ENCODE measurements at places on chromosomes 12 and 14. TPM values are rescaled to one million over a fixed set of nuclear protein-coding genes. Genes with fewer than 3 reads are reported as not detected.

ZFHX2 gene
- 0.28 TPM for total RNA-seq

PAPOLA gene
- 149 TPM for total RNA-seq

EPYC gene
- total RNA-seq, result 0.92 TPM

GRCh38 chr12:16184681-16185080, 92.8 kb downstream of the SLC15A5 start:
- no peaks in the 10 kb centered on the region for H3K36me3 ChIP-seq
- no peak overlapping the region for H3K4me3 ChIP-seq
- H3K27me3 ChIP-seq, result no peaks in the 10 kb centered on the region
- no peak overlapping the region for H3K27ac ChIP-seq
- no peaks in the 10 kb centered on the region for H3K4me1 ChIP-seq

DNA sequence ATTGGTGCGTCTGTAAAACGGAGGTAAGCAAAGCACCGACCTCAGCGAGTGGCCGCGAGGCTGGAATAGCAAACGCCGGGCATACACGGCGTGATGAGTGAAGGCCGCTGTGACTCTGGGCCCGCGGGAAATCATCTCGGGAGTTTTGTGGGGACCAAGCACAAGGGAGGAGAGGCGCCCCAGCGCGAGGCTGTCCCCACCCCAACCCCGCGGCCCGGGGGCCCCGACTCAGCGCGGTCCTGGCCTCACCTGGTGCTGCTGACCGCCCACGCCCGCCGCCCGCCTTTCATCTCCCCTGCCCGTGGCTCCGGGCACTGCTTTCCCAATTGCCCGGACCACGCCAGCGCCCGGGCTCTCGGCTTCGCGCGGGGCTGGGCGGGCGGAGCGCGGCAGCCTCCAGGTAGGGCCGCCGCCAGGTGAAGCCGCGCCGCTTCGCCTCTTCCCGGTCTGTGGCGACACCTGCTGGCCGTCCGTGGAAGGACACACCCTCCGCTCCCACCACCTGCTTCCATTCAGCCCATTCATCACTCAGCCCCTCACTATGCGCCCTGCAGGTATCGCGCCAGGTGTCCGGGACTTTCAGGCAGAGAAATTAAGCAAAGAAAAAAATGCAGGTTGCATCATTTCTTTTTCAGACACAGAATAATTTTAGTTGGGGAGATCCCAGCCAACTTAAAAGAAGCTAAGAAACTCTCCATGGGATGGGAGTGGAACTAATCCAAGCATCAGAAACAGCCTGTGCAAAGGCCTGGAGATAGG, 360.4 kb downstream of the MED13L start:
- H3K36me3 ChIP-seq, result no peaks in the 10 kb centered on the region
- H3K27me3 ChIP-seq, result no peaks in the 10 kb centered on the region
- peak; percentile 87 for DNase-seq
- peak overlapping the region; percentile 18 for H3K4me3 ChIP-seq
- no peaks in the 10 kb centered on the region for H3K4me1 ChIP-seq

DNA sequence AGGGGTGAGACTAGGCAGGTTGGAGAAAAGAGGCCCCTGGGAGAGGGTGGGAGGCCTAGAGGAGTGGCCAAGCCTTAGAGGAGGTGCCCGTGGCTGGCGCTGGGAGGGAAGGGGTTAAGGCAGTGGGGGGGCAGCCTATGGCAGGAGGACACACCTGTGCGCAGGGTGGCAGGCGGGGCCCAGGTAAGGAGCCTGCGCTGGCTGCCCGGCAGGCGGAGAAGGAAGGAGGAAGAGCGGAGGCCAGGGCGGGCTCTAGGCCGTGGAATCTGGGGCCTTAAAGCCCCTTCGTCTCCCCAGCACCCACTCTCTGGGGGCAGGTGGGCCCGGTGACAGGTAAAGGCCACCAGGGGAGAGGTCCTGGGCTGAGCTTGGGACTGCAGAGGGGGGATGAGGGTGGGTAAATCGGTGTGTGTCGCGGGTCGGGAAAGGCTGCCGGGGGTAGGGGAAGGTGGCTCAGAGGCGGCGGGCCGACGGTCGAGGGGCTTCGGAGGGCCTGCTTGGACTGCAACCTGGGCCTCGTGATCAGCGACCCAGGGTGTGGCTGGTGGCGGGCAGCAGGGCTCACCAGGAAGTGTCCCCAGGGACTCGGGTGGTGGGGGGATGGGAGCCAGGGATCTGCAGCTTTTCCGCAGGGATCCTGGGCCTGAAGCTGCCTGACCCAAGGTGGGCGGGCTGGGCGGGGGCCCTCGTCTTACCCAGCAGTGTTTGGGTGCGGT, 7.3 kb downstream of the PHB2 start:
- H3K27me3 ChIP-seq, result no peaks in the 10 kb centered on the region
- peak; percentile 95 for DNase-seq
- H3K36me3 ChIP-seq, result no peaks in the 10 kb centered on the region
- peak overlapping the region; percentile 74 for H3K4me3 ChIP-seq
- peak overlapping the region; percentile 100 for H3K27ac ChIP-seq

DNA sequence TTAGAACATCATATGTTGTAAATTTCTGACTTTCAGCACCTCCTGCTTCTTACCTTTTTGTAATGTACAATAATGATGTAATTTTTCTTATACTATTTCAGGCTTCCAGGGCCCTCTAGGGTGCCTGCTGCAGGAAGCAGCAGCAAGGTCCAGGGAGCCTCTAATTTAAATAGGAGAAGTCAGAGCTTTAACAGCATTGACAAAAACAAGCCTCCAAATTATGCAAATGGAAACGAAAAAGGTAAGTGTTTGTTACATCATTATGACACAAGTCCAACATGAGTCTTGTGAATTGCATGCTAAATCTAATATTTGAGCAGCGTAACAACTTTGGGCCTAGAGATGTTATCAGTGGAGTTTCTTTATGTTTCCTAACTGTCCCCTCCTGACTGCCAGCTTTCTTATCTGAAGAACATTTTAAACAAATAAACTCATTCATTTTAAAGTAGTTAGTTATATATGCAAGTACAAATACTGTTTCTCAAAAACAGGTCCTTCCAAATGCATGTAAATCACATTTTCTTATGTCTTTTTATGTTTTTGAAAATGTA, 167.6 kb downstream of the NAV3 start:
- no peak overlapping the region for H3K27ac ChIP-seq
- DNase-seq, result no peak
- no peaks in the 10 kb centered on the region for H3K36me3 ChIP-seq
- H3K27me3 ChIP-seq, result no peaks in the 10 kb centered on the region
- H3K4me3 ChIP-seq, result no peak overlapping the region
- H3K4me1 ChIP-seq, result no peaks in the 10 kb centered on the region

- no peaks in the 10 kb centered on the region for H3K27me3 ChIP-seq
- no peak overlapping the region for H3K4me3 ChIP-seq
- H3K4me1 ChIP-seq, result peaks cover 13% of the 10 kb centered on the region
Observed at GRCh38 chr12:124252964-124253363, 41.9 kb upstream of the RFLNA start.

- H3K27ac ChIP-seq, result no peak overlapping the region
- DNase-seq, result no peak
- H3K4me1 ChIP-seq, result no peaks in the 10 kb centered on the region
- H3K4me3 ChIP-seq, result no peak overlapping the region
Observed at GRCh38 chr12:128843538-128843937, 9.7 kb upstream of the GLT1D1 start.

DNA sequence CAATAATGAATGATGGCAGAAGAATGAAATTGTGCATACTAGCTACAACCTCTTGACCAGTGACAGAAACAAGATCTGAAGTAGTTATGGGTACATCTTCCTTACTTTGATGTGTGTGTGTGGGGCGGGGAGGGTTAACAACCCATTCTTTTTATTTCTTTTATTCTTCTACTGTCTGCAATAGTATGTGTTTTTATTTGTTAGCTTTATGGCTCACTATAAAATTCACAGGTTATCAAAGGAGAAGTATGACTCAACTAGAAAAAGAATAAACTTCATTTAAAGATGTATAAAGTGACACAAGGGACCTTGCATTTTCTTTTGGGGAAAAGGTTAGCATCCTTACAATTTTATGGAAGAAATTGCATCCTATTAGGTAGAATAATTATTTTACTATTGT, 430.5 kb downstream of the DAD1 start:
- no peak for DNase-seq
- no peaks in the 10 kb centered on the region for H3K4me1 ChIP-seq
- H3K27ac ChIP-seq, result no peak overlapping the region
- no peak overlapping the region for H3K4me3 ChIP-seq
- H3K27me3 ChIP-seq, result no peaks in the 10 kb centered on the region
- no peaks in the 10 kb centered on the region for H3K36me3 ChIP-seq

DNA sequence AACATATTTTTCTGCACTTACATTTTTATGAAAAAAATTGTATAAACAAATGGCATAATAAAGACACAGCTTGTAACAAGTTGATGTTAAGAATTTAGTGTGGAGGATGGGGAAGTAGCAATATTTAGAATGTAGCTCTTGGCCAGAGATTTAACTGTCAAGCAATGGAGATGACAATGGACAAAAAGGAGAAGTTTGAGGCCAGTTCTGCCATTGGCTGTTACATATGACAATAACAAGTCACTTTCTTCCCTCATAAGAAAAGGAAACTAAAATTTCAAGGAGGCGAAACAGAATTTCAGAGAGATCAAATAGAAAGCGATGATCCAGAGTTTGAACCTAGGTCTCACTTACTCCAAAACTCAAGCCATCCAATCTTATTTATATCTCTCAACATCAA, 122.8 kb upstream of the CCDC175 start:
- H3K4me1 ChIP-seq, result no peaks in the 10 kb centered on the region
- H3K4me3 ChIP-seq, result no peak overlapping the region

GRCh38 chr12:48788854-48789775, at the start of gene ADCY6:
ADCY6 (minus strand) TSS chr12:48789089; CDS start chr12:48783434, 5,655 bp downstream.
- DNase-seq, result peak; percentile 91
- peak within 1 kb of the TSS; percentile 98 for H3K27ac ChIP-seq
- no peaks in the 10 kb centered on the region for H3K36me3 ChIP-seq

GRCh38 chr14:56998728-56999127, 188.4 kb upstream of the OTX2 start:
- no peak overlapping the region for H3K4me3 ChIP-seq
- H3K4me1 ChIP-seq, result no peaks in the 10 kb centered on the region
- peaks cover 4% of the 10 kb centered on the region for H3K27me3 ChIP-seq

GRCh38 chr12:43316520-43316919, 235.5 kb downstream of the ADAMTS20 start:
- H3K36me3 ChIP-seq, result no peaks in the 10 kb centered on the region
- H3K27ac ChIP-seq, result peak overlapping the region; percentile 56
- no peak overlapping the region for H3K4me3 ChIP-seq
- no peaks in the 10 kb centered on the region for H3K27me3 ChIP-seq

DNA sequence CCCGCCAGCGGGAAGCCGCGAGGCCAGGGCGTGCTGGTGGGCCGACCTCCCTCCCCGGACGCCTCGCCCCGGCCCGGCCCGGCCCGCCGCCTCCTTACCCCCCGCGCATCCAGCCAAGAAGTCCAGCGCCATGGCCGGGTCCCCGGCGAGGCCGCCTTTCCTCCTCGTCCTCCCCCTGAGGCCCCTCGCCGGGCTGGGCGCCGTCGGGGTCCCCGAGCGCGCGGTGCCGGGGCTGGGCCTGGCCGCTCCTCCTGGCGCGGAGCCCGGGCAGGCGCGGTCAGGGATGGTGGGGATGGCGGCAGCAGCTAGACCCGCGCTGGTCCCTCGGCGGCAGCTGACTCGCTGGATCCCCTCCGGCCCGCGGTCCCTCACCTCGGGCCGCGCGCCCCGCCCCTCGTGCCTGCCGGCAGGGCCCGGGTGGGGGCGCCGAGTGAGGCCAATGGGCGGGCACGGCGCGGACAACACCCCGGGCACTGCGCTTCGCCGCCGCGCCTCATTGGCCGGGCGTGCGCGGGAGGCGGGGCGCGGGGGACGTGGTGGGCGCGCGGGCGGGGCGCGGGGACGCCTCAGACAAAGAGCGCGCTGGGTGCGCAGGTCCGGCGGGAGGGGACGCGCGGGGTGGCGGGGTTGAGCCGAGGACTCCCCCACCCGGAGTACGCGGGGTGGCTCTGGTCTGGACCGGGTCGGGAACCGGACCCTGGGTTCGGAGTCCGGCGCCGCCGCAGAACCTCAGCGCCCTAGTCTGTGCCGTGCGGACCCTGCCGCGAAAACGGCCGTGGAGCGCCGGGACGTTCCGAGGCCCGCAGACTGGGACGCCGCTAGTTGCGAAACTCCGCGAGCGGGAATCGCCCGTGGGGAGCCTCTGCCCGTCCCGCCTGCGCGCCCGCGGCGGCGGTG, at the start of gene SLC25A29:
Gene SLC25A29, minus strand, starts transcription at position 344 of the 897 bp plus-strand sequence. Its CDS starts 212 bp downstream, at position 132.
- peak; percentile 95 for DNase-seq
- H3K36me3 ChIP-seq, result no peaks in the 10 kb centered on the region
- H3K27ac ChIP-seq, result peak within 1 kb of the TSS; percentile 87

DNA sequence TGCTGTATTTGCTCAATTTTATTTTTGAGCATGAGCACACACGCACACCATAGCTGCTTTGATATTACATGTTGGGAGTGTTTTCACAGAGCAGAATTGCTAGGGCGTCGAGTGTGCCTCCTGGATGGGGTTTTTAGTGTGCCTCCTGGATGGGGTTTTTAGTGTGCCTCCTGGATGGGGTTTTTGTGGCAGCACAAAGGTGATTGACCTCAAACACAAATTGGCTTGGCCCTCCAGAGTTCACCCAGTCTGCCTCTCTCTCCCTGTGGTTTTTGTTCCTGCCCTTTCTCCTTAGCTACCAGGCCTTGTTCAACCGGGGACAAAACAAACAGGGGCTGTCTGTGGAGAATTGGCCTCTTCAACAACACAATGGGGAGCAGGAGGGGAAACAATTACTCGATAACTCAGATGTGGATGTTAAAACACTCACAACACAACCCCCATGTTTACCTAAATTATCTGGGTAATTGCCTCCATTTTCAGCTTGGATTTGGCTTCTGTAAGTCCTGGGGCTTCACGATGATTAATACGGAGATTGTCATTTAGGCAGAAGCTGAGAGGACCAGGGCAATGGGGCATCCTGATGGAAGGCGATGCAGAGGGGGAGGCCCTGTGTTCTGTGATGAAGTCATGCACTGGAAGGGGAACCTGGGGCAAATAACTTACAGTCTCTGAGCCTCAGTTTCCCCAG, 26.9 kb downstream of the TBX3 start:
- no peaks in the 10 kb centered on the region for H3K36me3 ChIP-seq
- H3K27ac ChIP-seq, result peak overlapping the region; percentile 77
- no peak for DNase-seq
- H3K4me1 ChIP-seq, result peaks cover 34% of the 10 kb centered on the region
- H3K27me3 ChIP-seq, result no peaks in the 10 kb centered on the region

- no peak overlapping the region for H3K4me3 ChIP-seq
- no peaks in the 10 kb centered on the region for H3K36me3 ChIP-seq
- peaks cover 8% of the 10 kb centered on the region for H3K27me3 ChIP-seq
- DNase-seq, result no peak
- no peak overlapping the region for H3K27ac ChIP-seq
Observed at GRCh38 chr12:51872689-51872981, 15.3 kb upstream of the ANKRD33 start.

GRCh38 chr12:93111773-93112172, 182.7 kb upstream of the EEA1 start:
- H3K4me1 ChIP-seq, result peaks cover 36% of the 10 kb centered on the region
- H3K27me3 ChIP-seq, result no peaks in the 10 kb centered on the region
- no peak overlapping the region for H3K27ac ChIP-seq
- H3K4me3 ChIP-seq, result no peak overlapping the region
- no peaks in the 10 kb centered on the region for H3K36me3 ChIP-seq
- DNase-seq, result no peak

DNA sequence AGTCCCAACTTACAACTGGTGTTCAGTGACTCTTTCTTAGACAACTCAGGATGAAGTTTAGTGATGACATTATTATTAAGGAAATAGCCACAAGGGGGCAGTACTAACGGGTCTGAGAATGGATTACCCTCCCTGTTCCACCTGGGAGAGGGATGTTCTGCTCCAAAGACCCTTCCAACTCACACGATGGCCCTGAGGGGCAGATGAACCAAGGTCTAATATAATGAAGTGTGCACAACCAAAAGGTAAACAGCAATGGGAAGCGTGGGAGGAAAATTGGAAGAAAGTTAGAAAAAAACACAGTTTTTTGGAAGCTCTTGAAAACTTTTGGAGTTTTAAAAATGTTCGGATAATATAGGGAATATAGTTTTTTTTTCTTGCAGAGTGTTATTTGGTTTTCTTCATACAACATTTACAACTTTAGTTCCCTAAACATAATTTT, 24.0 kb downstream of the FGF6 start:
- H3K27me3 ChIP-seq, result peaks cover 14% of the 10 kb centered on the region
- no peak overlapping the region for H3K27ac ChIP-seq
- H3K4me1 ChIP-seq, result no peaks in the 10 kb centered on the region
- DNase-seq, result peak; percentile 70
- no peak overlapping the region for H3K4me3 ChIP-seq

All from hepatocyte (in vitro differentiated cells).